Lung microvascular endothelial cell (primary cell): ENCODE measurements at places on chromosomes 5 and 9.

DNA sequence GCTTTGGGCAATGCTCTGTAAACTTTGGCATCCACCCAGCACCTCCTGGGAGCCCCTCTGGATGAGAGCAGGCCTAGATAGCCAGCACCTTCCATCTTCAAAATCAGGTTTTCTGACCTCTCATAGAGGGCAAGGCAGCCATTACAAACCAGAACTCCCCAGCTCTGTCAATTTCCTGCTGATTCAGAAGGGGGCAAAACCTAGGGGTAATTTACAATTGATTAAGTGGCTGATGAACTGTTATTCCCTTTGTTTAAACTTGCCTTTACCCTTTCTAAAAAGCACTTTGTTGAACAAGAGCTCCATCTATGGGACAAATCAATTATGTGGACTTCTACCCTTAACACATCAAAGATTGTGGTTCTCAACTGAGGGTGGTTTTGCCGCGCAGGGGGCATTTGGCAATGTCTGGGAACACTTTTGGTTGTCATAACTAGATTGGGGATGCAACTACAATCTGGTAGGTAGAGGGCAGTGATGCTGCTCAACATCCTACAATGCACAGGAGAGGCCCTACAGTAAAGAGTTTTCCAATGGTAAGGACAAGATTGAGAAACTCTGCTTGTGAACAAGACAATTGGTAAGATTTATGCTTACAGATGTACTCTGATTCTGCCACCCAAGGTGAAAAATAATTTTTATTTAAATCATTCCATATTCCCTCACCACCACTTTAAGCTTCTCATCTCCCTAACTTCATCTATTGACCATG lies 184.1 kb downstream of the MARCHF11 start:
- peak; percentile 69 for DNase-seq

DNA sequence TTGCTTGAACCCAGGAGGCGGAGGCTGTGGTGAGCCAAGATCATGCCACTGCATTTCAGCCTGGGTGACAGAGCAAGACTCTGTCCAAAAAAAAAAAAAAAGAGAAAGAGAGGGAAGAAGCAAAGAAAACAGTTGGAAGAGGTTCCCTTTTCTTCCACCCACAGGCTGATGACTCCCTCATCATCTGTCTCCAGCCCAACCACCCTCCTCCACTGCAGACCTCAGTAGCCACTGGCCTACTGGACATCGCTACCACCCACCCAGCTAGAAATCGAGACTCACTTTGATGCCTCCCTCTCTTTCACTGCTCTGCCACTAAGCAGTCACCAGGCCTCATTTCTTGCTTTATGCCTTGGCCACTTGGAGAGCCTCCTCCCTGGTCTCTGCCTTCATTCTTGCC lies 71.2 kb downstream of the NIPSNAP3B start:
- DNase-seq = no peak

DNA sequence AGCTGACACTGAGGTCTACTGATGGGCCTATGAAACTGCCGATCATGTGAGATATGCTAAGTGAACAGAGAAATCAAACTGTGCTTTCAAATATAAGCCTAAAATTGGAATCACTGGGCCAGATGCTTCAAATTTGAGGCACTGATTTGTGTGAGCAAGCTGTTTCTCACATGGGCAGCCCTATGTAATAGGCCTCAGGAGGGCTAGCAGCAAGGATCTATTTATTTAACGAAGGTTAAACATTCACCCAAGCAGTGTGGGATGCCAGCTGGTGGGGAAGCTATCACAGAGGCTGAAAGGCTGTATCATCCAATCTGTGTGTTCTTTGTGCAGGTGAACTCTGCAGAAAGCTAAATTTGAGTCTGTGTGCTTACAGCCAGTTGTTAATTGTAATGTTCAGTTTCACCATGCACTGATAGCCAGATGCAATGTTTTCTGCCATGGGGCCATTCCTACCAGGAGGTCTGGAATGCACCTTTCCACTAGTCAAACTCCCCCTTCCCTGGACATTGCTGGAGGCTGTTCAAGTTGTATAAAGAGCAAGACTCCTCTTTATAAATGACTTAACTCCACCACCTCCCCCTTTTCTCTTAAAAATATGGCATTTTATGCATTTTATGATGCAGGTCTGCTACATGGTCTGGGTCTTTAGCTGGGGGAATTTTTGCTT lies 228.9 kb downstream of the SH3GL2 start:
- no peak for DNase-seq

- DNase-seq = no peak
These were observed 86.0 kb upstream of the NR5A1 start for GRCh38 chr9:124593200-124593599.

DNA sequence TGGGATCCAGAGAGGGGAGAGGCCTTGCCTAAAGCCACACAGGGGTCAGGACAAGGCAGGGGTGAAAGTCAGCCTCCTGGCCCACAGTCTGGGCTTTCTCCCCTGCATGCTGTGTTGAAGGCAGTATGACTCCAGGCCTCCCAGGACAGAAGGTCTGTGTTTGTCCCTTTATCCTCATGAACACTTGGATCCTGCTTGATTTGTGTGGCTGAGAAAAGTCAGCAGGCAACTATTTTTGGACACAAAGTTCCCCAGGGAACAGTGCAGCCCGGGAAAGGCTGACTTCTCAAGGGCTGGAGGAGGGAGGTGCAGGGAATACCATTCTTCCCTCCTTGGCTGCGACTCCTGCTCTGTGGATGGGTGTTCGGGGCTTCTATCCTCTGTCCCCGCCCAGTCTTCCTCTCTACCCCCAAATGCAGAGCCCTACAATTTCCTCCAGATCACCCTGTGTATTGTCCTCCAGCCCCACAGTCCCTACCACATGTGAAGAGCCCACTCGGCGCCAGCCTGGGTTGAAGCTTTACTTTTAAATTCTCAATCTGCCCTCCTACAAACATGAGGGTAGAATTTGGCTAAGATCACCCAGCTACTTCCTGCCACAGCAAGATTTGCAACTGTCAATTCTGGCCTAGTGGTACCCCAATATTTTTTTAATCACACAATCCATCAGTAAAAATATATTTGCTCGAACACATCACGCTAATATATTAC lies 4.1 kb downstream of the AKNA start:
- DNase-seq = no peak

DNA sequence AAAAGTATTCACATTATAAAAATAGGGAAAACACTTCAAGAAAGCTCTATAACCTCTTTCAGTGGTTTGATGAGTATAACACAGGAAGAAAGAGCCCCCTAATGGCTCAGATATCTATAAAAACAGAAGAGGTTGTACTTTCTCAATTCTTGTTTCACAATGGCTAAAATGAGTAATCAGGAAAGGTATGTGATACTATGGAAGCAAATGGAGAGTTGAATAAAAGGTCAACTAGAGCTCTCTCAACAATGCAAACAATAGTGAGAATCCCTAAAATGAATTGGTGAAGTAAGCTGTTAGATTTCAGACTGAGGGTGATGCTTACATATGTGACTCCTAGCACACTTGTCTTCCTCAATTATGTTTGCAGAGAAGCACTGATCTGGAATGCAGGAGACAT lies 584.6 kb upstream of the CDH18 start:
- DNase-seq = no peak

DNA sequence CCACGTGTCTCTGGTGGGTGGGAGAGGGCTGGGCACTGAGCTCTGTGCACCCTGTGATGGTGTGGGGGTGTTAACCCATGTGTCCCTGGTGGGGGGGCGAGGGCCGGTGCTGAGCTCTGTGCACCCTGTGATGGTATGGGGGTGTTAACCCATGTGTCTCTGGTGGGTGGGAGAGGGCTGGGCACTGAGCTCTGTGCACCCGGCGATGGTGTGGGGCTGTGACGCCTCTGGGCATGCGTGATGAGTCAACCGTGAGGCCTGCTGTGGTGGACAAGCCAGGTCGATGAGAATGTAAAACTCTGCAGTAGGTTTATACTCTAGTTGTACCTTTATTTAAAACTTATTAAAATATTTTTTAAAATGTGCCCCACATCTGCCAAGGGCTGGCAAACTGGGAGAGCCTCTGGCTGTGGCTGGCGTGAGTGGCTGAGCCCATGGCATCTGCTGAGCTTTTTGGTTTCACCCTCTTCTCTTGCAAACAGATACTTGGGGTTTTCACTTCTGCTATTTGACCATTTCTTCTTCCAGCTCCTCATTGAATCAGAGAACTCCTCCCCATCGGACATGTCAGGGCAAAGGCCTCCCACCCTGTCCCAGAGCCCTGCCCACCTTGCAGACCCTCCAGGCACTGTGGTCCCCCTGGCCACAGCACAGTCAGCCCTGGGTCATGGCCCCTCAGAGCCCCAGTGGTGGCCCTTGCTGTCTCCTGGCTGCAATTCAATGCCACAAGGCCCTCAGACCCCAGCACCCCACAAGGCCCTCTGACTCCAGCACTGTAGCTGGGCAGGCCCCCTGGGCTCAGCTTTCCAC lies 18.5 kb upstream of the EXOC3 start:
- DNase-seq = no peak

DNA sequence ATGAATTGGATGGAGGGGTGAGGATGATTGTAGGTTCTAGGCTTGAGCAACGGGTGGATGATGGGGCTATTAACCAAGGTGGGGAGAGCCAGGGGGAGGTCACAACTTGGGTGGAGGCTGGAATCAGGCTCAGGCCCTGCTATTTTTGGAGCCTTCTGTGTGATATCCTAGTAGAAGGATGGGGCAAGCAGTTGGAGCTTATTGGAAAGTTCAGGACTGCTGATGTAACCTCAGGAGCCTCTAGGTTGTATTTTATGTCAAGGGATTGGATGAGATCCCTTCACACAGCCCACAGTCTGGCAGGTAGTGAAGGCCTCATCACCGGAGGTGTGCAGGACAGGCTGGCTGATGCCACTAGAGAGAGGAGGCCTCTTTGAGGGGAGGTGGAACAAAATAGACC lies 11.2 kb upstream of the RPS14 start:
- DNase-seq = no peak

- no peak for DNase-seq
These were observed 14.9 kb upstream of the GFPT2 start for GRCh38 chr5:180367991-180368390.

DNA sequence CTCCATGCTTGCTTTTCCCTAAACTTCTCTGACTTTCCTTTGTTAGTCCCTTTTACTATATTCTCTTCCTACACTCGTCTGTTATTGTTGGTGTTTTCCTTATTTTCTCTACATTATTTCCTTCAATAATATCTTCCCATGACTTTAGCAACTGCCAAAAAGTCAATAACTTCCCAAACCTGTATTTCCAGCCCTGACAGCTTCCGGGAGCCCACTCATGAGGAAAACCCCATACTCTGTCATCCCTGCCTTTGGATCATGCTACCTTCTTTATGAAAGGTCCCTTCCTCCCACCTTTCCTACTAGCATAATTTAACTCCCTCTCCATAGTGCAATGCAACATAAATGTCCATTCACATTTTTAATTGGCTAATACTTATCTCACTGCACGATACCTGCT lies 144.0 kb upstream of the CDH6 start:
- no peak for DNase-seq

GRCh38 chr5:61752588-61752987 lies 420.5 kb downstream of the ZSWIM6 start:
- DNase-seq = no peak

- no peak for DNase-seq
These were observed 68.1 kb upstream of the GRAMD2B start for GRCh38 chr5:126354858-126355731.

- DNase-seq = no peak
These were observed 59.1 kb downstream of the PDCD1LG2 start for GRCh38 chr9:5569409-5569808.

- no peak for DNase-seq
These were observed 1858.6 kb upstream of the CDH9 start for GRCh38 chr5:28896949-28897348.

DNA sequence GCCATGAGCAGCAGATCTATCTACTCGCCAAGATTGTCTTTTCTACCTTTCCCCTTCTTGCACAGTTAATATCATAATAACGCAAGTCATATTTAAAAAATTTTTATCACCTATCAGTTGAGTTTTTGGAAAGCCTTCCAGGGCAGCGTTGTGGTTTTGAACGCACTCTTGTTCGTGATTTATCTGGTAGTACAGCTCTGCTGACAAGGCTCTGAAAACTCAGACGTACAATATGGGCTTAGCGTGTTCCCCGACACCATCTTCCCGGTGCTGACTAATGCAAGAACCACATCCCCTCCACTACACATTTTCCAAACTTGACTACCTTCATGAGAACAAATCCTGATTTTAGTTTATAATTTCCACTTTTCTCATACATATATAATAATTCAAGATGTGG lies 1.6 kb upstream of the NFIL3 start:
- no peak for DNase-seq

GRCh38 chr9:12695474-12695873 lies 2.3 kb downstream of the TYRP1 start:
- peak; percentile 60 for DNase-seq

DNA sequence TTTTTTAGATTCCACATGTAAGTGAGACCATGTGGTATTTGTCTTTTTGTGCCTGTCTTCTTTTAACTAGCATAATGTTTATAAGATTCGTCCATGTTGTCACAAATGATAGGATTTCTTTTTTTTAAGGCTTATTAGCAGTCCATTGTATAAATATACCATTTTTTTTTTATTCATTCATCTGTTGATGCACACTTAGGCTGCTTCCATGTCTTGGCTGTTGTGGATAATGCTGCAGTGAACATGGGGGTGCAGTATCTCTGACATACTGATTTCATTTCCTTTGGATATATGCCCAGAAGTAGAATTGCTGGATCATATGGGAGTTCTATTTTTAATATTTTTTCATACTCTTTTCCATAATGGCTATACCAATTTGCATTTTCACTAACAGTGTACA lies 48.7 kb downstream of the KIAA1958 start:
- DNase-seq = peak; percentile 33

- no peak for DNase-seq
These were observed 73.1 kb upstream of the FST start for GRCh38 chr5:53407373-53407772.

GRCh38 chr5:158635565-158635964 lies 464.2 kb downstream of the EBF1 start:
- no peak for DNase-seq

GRCh38 chr5:2836133-2836532 lies 84.7 kb upstream of the IRX2 start:
- no peak for DNase-seq

DNA sequence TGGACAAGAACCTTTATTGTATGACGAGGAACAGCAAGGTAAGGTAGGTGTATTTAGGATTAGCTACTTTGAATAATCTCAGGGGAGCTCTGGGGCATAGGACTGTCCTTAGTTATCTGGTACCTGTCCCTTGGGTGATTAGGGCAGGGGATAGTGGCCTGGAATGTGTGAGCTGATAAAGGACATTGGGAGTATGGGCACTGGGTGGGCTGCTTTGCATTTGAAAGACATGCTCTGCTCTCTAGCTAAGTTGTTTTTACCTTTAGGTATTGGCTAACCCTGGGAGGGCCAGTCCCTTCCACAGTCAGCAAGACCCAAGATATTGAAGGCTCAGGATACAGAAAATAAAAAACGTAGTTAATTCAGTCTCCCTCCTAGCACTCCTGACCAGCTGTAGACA lies 282.8 kb upstream of the C9orf72 start:
- DNase-seq = no peak

GRCh38 chr9:91179237-91180138 lies 182.2 kb downstream of the AUH start:
- peak; percentile 26 for DNase-seq

GRCh38 chr5:40227931-40228330 lies 451.8 kb upstream of the PTGER4 start:
- no peak for DNase-seq

GRCh38 chr5:121325930-121326329 lies 525.8 kb upstream of the FTMT start:
- peak; percentile 94 for DNase-seq

- no peak for DNase-seq
These were observed 889 bp upstream of the ADAMTS12 start for GRCh38 chr5:33892620-33893137.
